ENCODE measurements at places on chromosomes 2 and 18.

DNA sequence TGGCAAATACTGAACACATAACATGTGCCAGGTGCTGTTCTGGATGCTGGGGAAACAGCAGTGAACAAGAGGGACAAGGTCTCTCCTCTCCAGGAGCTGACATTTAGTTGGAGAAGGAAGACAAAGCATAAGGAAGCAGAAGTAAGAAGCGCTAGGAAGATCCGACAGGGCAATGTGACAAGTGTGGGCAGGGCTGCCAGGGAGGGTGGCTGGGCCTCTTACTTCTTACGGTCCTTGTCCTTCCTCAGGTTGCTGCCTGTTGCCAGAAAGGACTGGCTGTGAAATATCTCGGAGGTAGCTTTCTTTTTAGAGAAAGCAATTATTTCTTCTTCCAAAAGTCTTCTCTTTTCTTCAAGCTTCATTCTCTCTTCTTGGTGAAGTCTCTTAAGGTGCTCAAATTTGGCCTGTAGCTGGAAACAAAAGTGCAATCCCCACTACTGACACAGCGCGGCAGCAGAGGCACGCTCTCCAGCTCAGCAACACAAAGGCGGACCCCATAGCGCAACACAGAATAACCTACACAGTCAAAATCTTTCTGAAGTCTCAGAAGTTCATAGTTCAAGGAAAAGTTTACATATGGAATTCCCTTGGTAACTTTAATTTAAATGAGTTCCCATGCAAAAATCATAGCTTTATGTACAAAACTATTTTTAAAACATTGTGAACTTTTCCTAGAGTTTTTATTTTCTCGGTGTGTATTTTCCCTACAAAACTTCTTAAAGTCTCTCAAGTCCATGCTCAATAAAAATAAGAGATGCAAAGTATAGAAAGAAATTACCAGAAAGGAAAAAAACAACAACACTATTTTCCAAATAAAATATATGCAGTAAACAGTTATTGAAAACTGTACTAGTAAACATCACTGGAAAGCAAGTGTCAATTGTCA lies 67.7 kb downstream of the SEPTIN10 start:
- peak; percentile 79 for DNase-seq

GRCh38 chr2:11870584-11870983 lies 124.2 kb downstream of the LPIN1 start:
- no peak for DNase-seq

DNA sequence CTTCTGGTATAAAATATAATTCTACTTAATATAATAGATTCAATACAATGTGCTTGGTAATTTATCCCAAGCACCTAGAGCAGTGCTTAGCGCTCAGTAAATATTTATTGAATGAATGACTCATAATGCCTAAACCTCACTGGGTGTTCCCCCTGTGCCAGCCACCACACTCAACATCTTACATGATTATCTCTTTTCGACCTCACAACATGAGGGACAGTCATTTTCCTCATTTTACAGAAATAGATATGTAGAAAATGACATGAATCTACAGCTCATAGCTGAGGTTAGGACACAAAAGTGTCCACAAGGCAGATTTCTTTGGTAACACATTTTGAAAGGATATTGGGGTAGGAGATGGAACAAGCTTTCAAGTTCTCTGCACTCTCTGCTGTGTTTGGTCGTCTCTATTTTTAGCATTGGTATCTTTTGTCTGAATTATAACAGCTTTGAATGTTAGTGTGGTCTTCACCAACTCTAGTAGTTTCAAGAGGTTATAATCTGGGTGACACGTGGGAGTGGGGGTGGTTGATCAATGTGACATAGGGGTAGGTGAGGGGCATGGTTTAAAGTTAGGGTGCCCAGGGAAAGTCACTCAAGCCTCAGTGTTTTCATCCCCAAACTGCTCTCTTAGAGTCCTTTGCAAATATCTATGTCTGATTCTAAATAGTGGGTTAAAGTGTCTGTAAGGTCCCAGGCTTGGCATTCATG lies 9.8 kb downstream of the MYOM1 start:
- DNase-seq = no peak

GRCh38 chr2:108538000-108538625 lies 3.8 kb downstream of the LIMS1 start:
- no peak for DNase-seq

GRCh38 chr18:33711514-33711913 lies 133.5 kb downstream of the ASXL3 start:
- no peak for DNase-seq

- no peak for DNase-seq
These were observed 247.6 kb downstream of the SMAD2 start for GRCh38 chr18:47682876-47683275.

DNA sequence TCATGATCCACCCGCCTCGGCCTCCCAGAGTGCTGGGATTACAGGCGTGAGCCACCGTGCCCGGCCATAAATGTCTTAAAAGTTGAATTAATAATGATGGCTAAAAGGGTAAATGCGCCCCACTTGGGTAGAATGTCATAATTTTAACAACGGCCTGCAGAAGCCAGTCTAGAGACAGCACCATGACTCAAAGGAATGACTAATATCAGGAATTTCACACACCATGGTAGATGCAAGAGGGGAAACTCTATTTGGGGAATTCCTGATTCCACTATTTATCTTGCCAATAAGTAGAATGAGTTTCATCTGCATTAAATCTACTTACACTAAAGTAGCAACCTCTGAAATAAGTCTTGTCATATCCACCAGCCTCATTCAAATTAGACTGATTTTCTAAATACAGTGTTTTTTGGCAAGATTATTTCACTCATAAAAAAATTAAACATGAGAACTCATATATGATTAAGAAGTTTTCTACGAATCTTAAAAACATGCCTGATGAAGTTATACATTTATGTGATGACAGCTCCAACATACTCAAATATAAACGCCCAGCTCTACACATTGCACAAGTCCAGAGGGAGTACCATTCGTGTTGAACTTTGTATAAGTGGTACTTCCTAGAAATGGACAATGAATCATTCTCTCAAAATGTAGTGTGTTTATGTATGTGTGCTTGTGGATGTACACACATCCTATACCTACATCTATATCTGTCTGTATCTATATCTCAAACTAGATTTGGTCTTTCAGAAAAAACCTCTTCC lies 309.7 kb downstream of the IRS1 start:
- DNase-seq = no peak

- no peak for DNase-seq
These were observed 17.4 kb downstream of the IRS1 start for GRCh38 chr2:226782092-226782713.

DNA sequence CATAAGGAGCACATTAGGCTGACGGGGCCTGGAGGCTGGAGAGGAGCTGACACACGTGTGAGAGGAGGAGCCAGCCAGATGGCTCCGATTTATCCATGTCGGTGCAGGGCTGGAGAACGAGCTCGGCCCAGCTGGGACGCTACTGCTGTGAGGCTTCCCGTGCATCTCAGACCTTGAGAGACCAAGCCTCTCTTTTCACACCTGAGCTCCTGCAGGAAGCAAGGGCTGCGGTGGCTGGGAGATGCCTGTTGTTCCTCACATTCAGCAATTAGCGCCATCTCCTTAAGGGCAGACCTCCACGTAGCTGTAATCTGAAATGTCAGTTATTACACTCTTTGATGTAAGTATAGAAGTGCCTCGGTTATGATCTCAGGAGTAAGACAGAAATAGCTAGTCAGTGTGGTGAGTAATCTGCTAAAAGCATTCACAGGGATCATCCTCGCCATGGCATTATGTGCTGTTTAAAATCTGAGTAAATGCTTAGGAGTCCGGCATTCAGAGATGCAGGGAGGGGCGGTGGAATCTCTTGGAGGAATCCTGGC lies 107.9 kb downstream of the PRKCE start:
- DNase-seq = no peak

DNA sequence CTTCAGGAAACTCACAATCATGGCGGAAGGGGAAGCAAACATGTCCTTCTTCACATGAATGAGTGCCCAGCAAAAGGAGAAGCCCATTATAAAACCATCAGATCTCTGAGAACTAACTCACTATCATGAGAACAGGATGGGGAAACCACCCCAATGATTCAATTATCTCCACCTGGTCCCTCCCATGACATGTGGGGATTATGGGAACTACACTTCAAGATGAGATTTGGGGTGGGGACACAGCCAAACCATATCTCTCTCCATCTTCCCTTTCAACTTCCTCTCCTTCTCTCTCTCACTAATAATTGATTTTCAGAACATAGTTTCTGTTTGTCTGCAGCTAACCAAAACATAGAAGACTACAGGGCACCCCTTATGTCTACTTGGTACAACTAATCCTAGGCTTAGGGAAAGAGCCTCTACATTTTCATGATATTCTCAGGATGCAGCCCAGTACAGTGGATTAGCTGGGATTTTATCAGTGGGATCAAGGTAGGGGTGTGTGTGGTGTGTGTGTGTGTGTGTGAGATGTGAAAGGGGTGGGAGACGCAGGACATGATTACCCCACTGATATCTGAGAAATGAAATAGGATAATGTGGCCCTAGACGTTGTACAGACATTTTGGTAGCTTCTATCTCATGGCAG lies 2.8 kb upstream of the ATF2 start:
- no peak for DNase-seq

DNA sequence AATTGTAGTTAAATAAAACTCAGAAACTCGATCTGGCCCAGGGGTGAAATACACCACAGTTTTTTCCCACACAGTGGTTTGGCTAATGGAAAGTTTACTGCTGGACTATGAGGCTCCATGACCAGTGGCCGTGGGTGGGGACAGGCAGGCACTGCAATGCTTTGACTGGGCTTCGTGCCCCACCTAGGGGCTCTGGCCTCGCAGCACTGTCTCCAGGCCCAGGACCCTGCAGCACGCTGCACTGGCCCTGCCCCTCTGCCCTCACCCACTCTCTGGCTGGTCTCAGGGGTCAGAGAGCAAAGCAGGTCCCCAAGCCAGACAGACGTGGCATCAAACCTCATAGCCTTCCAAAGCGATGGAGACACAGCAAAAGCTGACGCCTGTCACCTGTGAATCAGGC lies 13.4 kb upstream of the B3GNT7 start:
- DNase-seq = no peak

GRCh38 chr2:10532638-10533101 lies 84.5 kb upstream of the ODC1 start:
- peak; percentile 14 for DNase-seq

DNA sequence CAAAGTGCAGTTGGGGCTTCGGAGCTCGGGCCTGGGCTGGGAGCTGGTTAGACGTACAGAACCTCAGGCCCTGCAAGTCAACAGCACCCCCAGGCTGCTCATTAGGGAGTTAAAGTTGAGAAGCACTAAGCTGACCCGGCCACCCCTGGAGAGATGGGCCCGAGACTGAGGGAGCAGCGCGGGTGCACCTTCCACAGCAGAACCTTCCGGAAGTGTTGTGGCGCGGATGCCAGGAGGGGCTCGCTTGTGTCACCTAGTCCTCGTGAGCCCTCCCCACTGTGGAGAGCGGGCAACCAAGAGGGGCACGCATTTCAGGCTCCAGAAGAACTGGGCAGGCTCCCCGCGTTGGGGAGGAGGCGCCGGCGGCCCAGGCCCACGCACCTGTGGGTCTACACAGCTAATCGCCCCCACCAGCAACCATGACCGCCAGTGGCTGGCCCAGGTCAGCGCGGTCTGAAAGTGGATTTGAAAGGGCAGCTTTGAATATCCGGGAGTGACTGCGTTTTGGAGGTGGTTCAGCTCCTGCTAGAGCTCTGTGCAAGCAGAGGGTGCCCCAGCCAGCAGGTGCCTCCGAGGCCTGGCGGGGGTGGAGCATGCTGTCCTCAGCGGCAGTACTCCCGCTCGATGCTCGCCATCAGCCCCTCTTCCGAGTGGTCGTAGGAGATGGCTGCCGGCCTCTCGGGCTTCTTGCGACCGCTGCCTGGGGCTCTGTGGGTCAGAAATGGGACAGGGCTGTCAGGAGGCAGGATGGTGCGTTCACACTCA lies 15.1 kb downstream of the KLF11 start:
- no peak for DNase-seq

- no peak for DNase-seq
These were observed 76.4 kb upstream of the ITGA6 start for GRCh38 chr2:172350839-172351479.

- DNase-seq = no peak
These were observed 57.0 kb downstream of the TTC32 start for GRCh38 chr2:19844750-19845149.

- DNase-seq = no peak
These were observed 23.9 kb downstream of the TACR1 start for GRCh38 chr2:75175456-75175855.

GRCh38 chr2:148565272-148565894 lies 79.2 kb upstream of the EPC2 start:
- no peak for DNase-seq

GRCh38 chr2:239619369-239619768 lies 218.5 kb upstream of the HDAC4 start:
- DNase-seq = peak; percentile 8

DNA sequence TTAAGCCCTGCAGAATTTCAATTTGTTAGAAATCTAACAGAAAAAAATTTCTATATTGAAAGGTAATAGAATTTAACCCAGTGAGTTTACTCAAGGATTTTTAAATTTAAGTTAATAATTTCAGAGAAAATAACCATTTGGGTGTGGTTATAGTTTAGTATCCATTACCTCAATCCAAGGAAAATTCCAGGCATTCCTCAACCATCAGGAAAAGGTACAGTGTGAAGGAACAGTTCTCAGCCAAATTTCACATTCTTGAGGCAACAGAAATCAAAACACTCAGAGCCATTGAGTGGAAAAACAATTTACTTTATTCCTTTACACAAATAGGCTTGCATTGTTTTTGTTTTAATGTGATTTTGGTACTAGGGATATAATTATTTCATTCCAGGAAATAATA lies 45.6 kb downstream of the ONECUT2 start:
- no peak for DNase-seq

DNA sequence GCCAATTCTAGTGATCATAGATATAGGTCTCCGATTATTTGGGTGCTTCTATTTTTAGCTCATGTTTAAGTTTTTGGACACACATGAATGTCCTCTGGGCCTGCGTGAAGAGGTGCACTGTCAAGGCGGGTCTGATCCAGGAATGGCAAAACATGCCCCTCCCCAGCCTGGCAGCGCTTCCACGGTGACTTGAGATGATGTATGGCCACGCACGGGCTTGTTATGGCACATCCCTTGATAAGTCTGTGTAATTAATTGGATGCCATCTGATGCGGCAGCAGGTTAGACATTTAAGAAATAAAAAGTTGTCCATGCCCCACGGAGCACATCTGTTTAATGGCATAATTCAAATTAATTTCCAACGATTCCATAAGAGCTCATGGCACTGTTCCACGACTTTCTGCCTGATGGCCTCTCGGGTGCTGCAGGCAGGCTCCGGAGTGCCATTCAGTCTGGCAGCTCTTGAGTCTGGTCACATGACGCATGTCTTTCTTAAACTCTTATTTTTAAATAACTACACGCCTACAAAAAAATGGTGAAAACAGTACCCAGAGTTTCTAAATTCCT lies 151.4 kb downstream of the ACKR3 start:
- no peak for DNase-seq

Data from stimulated activated CD8-positive, alpha-beta memory T cell treated with anti-CD3 and anti-CD28 coated beads, Interleukin-4, amount 100 ng/mL, for 48 hours (primary cell).